ENCODE measurements at places on chromosomes 13 and 19. TPM values are rescaled to one million over a fixed set of nuclear protein-coding genes. Genes with fewer than 3 reads are reported as not detected.

Gene LATS2
- total RNA-seq: 7.5 TPM

Gene PSG3
- not detected for total RNA-seq

Gene ANKLE1
- 0.22 TPM for total RNA-seq

Gene NOVA2
- total RNA-seq: 1.2 TPM

Gene FLT3
- total RNA-seq: 0.15 TPM

Gene HAUS8
- total RNA-seq: 10.7 TPM

Gene TEX101
- 0.27 TPM for total RNA-seq

Gene ZNF528
- total RNA-seq: 13.6 TPM

Gene TYROBP
- total RNA-seq: 8.2 TPM

Gene IQCN
- total RNA-seq: 6.1 TPM

Gene ERICH6B
- not detected for total RNA-seq

Gene KLK4
- total RNA-seq: 6.4 TPM

All from left colon (tissue), 2 donors.